ENCODE measurements at places on chromosomes 4 and X.

GRCh38 chr4:30245140-30245539 is 475.0 kb upstream of the PCDH7 start:
- DNase-seq, result no peak

DNA sequence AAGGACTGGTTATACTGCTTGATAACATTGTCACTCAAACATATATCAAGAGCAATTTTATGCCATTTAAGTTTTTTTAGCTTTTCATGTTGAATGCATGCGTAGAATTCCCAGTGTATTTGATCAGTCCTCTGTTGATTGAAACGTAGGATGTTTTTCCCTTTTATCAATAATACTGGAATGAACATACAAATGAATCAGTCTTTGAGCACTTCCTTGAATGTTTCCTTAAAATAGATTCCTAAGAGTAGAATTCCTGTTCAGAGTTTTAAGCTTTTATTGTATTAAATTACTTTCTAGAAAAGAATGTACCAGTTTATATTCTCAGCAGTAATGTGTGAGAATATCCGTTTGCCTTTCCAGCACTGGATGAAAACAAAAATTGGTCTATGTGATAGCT is 37.8 kb downstream of the ADD1 start:
- no peak for DNase-seq

DNA sequence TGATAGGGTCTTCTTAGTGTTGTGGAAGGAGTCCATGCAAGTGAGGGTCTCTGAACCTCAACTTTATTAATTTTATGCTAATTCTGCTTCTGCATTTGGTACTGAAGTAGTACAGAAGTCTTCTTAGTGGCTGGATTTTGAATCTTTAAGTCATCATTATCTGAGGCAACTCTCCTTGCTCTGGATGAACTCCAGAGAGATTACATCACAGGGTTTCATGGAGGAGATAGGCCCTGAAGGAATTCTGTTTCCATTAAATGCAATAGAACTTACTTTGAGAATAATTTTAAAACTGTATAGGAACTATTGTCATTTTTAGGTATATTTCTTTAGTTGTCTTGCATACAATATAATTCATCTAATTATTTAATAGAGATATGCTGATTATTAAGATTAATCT is 451.2 kb downstream of the FAT4 start:
- peak; percentile 24 for DNase-seq

DNA sequence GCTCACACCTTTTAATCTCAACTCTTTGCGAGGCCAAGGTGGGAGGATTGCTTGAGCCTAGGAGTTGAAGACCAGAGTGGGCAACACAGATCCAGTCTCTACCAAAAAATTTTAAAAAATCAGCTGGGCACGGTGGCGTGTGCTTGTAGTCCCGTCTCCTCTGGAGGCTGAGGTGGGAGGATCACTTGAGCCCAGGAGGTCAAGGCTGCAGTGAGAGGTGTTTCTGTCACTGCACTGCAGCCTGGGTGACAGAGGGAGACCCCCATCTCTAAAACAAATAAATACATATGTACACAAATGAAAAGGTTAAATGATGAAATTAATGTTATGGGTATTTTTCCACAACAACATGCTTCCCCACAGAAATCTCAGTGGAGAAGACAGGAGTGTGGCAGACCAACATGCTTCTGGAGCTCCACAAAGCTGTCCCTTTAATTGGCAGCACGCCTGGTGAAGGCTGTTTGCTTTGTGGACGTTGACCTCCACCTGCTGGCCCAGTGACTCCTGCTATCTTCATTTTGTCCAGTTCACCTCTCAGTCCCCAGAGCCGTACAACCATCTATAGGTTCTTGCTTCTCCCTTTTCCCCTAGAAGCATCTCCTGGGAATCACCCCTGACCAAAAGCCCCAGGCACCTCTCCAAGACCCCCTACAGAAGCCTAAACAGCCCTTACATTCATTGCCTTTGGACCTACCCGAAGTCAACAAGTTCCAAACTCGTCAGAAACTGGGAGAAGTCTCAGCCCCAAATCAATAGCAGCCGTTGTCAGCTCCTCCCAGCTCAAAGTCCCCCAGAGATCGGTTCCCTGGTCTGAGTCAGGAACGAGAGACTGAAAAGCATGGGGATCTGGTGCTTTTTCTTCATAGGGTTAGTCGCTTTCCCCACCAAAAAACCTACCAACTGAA is 36.4 kb upstream of the CD99 start:
- DNase-seq, result no peak

GRCh38 chr4:108887034-108887433 is 124.2 kb upstream of the ETNPPL start:
- DNase-seq, result no peak

- no peak for DNase-seq
Measured at GRCh38 chrX:40140706-40141499, 43.1 kb upstream of the BCOR start.

GRCh38 chr4:3777033-3777390 is 10.8 kb downstream of the ADRA2C start:
- DNase-seq, result no peak

Data from fibroblast of skin of right quadriceps (primary cell).